EH (cell line): ENCODE measurements at places on chromosomes 6 and 20.
A peak's percentile ranks its signal among the peaks of the same experiment; 100 is the strongest.

DNA sequence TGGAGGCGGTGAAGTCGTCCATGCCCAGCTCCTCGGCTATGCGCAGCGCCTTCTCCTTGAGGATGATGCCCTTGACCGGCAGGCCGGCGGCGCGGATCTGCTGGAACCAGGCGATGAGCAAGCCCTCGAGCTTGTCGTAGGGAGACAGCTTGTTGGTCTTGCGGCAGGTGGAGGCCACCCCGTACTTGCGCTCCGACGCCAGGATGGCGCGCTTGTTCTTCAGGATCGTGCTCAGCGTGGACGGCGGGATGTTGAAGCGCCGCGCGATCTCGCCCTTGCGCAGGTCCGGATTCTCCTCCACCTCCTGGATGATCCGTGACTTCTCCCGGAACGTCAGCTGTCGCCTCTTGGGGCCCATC lies 435 bp downstream of the CENPB start:
- peak; percentile 64 for DNase-seq

DNA sequence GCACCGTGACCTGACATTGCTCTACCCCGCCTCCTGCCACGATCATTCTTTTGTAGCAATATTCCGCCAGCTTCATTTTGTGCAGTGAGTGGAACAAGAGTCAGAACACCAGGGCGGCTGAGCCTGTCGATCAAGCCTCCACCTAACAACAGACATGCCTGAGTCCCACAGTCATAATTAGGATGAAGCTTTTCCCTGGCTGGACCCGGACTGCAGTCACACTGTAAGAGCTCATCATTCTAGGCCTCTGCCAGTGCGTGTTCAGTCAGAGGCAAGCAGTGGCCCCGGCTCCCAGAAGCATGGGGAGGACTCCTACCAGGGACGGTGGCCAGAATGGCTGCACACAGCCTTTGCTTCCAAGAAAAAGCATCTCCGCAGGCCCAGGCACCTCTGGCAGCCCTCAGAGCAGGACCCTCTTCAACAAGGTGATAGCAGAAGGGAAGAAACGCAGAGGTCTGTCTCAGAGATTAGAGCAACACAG lies 23.2 kb upstream of the UNC93A start:
- DNase-seq: no peak

DNA sequence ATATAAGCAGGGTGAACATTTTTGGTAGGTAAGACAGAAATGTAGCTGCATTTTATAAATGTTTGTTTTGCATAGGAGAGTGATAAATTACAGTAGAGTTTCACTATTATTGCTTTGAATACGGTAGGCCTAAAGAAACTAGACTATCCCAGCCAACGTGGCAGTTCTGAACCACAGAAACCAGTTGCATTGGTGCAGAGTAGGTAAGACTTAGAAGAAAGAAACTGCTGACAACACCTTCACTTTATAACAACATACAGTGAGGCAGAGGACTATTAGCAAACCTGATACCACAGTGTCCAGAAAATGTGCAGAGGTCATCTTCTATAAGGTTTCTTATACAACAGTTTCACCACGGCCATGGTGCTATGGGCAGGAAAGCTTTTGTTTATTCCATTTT lies 566.1 kb downstream of the KIF16B start:
- DNase-seq: no peak

- DNase-seq: no peak
Observed at GRCh38 chr20:57566803-57567459, 6.0 kb downstream of the PCK1 start.

DNA sequence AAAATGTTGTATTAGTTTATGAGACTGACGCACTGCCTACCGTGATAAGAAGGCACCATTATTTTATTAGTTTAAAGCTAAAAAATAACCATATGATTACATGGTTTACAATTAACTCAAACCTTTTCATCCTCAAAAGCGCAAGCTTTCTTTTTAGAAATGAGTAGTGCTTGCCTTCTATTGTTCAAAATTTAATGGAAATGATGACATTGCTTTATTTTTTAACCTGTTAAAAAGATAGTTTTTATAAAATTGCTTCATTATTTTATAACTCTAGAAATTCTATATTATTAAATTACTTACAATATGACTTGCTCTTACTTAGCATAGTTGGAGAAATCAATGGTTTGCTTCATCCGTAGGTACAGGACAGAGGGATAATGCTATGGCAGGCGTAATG lies 78.7 kb upstream of the HDDC2 start:
- no peak for DNase-seq

- peak; percentile 97 for DNase-seq
Observed at GRCh38 chr6:132333639-132334520, 67.4 kb downstream of the MOXD1 start.

DNA sequence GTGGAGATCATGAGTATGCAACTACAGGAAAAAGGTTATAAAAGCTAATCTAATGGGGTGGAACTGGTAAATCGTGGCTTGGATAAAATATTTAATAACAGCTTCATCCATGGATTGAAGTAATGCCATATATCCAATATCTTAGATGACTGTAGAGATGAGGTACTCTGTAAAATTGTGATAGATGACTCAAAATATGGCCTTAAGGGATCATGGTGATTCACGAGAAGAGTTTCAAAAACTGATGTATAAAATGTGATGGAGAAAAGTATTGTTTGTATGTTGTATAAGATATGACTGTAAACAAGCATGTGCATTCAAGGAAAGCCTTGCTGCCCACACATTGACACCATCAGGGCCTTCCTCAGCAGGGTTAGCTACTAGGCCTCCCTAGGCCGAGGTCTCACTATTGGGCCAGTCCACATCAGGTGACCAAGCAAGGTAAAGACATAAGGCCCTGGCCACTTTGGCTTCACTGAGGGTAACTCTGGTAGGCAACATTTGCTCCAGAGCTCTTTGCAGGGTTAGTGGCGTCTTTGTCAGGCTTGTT lies 17.7 kb upstream of the CCN6 start:
- no peak for DNase-seq

GRCh38 chr20:13400453-13400852 lies 179.4 kb downstream of the ISM1 start:
- DNase-seq: no peak

- no peak for DNase-seq
Observed at GRCh38 chr6:56668158-56668557, 25.5 kb upstream of the DST start.

GRCh38 chr6:87944541-87944954 lies 103.1 kb upstream of the SPACA1 start:
- peak; percentile 71 for DNase-seq

GRCh38 chr20:36917943-36918342 lies 33.6 kb downstream of the SAMHD1 start:
- DNase-seq: peak; percentile 28

DNA sequence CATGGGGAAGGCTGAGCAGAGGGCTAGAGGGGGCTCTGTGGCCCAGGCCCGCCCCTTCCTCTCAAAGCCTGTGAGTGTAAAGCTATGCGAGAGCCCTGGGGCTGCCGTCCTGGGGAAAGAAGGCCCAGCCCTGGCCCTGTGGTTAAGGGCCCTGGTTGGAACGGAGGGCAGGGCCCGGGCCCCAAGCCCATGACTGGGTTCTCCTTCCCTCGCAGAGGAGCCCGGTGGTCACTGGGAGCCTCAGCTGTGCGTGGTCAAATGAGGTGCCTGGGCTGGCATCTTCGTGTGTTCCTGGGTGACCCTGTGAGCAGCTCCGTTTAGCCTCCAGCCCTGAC lies 56.0 kb downstream of the SMOC2 start:
- no peak for DNase-seq

DNA sequence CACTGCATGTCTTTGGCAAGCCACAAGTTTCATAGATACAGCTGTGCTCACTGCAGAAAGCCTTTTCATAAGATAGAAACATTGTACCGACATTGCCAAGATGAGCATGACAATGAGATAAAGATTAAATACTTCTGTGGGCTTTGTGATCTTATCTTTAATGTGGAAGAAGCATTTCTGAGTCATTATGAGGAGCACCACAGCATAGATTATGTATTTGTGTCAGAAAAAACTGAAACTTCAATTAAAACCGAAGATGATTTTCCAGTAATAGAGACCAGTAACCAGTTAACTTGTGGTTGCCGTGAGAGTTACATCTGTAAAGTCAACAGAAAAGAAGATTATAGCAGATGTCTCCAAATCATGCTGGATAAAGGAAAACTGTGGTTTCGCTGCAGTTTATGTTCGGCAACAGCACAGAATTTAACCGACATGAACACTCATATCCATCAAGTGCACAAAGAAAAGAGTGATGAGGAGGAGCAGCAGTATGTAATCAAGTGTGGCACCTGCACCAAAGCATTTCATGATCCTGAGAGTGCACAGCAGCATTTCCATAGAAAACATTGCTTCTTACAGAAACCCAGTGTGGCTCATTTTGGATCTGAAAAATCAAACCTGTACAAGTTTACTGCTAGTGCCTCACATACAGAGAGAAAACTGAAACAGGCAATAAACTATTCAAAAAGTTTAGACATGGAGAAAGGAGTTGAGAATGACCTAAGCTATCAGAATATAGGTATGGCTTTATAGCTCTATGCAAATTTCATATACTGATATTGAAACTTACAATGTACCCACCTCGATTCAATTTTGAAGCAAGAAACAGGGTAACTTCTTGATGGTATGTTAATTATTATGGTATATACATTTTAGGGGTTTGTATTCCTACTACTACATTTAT lies 23.9 kb upstream of the BAG2 start:
- DNase-seq: no peak

DNA sequence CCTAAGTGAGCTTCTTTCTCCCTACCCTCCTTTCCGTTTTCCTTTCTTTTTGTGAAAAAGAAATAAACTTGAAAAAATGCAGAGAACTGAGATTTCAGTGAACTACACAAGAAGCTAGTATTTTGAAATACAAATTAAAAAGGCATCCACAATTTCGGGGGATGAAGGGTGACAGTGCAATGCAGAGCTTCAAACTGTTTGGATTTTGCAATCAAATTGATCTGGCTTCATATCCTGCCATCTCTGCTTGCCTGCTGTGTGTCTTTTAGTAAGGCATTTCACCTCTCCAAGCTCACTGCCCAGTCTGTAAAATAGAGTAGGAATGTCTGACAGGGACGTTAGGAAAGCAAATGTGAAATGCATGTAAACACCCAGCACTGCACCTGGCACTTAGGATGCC lies 258.0 kb downstream of the HACE1 start:
- peak; percentile 13 for DNase-seq

DNA sequence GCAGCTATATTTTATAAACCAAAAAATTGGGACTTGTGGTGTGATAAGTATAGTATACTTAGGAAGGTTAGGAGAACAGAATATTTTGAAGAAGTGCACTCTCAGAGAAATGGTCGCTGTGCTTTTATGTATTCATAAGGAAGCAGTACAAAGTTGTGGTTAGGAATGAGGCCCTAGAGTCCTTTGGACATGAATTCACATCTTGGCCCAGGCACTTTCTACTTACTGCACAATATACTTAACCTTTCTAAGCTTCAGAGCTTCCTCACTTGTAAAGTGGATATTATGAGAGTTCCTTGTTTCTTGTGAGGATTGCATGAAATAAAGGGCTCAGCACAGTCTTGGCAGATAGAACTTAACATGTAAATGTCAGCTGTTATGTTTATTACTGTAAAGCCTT lies 21.0 kb upstream of the SERINC3 start:
- no peak for DNase-seq

GRCh38 chr6:158939255-158940159 lies 60.5 kb downstream of the RSPH3 start:
- peak; percentile 8 for DNase-seq

DNA sequence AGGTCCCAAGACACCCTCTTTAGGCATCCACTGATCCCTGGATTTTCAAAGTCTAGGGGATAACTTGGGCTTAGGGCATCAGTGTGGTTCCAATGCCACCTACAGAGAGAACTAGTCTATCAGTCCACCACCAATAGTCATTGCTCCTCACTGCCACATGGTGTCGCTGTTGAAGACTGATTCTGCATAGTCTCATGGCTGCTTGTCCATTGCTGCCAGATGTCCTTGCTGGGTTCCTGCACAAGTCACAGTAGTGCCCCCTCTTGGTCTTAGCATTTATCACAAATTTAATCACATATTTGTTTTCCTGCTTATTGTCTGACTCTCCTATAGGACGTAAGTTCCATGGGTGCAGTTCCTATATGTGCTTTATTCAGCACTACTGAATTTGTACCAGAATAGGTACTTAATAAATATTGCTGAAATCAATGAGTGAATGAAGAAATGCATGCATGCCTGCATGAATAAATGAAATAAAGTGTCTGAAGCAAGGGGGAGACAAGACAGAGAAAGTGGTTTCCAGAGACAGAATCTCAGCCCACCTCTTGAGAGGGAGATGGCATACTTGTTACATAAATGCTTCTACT lies 45.9 kb upstream of the RALY start:
- DNase-seq: peak; percentile 46

- DNase-seq: no peak
Observed at GRCh38 chr6:123635567-123635966, 1.2 kb downstream of the TRDN start.

GRCh38 chr6:31180500-31180899 lies 10.0 kb upstream of the POU5F1 start:
- peak; percentile 87 for DNase-seq

DNA sequence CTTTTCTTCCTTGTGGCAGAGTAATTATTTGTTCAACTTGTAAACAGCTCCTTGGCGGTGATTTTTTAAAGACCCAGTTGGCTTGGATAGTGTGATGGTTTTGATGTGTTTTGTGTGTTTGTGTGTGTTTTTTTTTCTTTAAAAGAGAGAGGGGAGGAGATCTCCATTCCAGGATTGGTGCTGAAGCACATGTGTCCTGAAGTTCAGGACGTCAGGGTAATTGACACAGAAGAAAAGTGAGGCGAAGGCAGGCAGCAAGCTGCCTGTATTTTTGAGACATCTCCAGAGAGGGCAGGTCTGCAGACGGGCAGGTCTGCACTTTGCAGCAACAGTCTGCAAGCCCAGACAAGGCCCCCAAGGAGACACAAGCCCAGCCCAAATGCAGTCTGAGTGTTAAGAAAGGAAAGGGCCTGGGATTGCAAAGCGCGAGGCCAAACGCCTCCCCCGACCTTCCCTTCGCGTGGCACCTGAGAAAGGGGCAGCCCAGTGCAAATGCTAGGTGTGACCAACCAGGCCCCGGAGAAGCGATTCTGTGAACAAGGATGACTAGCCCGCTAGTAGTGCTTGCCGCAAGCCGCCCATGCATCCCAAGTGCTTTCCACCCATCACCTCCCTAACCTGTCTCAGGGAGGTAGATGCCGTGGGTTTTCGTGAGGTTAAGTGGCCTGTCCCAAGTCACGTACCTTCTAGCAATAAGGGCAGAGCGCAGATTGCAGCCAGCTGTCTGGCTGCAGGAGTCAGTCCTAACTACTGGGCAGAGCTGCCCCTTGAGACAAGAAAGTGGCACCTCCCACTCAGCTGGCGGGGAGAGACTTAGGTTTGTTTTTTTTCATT lies 230.5 kb downstream of the ZMYND8 start:
- DNase-seq: no peak

DNA sequence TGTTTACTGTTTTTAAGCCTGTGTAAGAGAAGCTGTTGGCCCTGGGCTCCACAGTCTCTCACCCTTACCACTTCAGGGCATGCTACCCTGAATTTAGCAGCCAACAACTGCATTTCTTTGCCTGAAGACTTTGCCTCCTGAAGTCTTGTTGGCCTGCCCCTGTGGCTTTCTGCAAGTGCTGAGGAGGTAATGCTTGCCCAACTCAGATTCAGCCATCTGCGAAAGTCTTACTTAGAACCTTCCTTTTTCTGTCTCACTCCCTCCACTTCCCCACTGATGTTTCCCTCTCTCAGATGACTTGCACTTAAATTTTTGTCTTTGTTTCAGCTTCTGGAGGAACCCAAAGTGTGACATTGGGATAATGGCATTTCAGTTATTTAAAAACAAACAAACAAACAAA lies 11.8 kb upstream of the IBTK start:
- no peak for DNase-seq

GRCh38 chr20:38283236-38283635 lies 20.7 kb upstream of the BPI start:
- no peak for DNase-seq

- DNase-seq: no peak
Observed at GRCh38 chr20:44081476-44081875, 105.5 kb downstream of the JPH2 start.
